Stimulated activated CD4-positive, alpha-beta T cell treated with anti-CD3 and anti-CD28 coated beads, Interleukin-15, amount 100 ng/mL, for 24 hours (primary cell): ENCODE measurements at places on chromosomes 2 and 18.

DNA sequence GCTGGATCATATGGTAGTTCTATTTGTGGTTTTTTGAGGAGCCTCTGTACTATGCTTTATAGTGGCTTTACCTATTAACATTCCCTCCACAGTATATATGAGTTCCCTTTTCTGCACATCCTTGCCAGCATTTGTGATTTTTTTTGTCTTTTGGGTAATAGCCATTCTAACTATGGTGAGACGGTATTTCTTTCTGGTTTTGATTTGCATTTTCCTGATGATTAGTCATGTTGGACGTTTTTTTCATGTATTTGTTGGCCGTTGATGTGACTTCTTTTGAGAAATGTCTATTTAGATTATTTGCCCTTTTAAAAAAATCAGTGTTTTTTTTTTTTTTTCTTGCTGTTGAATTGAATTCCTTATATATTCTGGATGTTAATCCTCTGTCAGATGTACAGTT is 31.1 kb downstream of the ACTR3 start:
- DNase-seq, result no peak

DNA sequence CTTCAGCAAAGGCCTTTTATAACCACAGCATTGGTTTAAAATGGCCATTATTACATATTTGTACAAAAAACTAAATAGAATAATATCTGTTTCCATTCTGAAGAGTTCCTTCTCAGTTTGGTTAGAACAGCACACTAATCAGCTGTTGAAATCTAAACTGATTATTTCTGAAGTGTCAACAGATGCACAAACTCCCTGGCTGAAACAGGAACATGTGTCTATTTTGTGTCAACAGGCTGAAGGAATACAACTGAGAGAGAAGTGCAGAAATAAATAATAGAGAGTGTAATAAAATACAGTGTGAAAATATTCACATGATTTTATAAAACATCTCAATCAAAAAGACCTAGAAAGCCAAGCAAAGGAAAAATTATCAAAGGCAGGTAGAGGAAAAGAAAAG is 29.7 kb downstream of the IKZF2 start:
- DNase-seq, result no peak

GRCh38 chr2:182069416-182069815 is 83.8 kb downstream of the PPP1R1C start:
- DNase-seq, result no peak

DNA sequence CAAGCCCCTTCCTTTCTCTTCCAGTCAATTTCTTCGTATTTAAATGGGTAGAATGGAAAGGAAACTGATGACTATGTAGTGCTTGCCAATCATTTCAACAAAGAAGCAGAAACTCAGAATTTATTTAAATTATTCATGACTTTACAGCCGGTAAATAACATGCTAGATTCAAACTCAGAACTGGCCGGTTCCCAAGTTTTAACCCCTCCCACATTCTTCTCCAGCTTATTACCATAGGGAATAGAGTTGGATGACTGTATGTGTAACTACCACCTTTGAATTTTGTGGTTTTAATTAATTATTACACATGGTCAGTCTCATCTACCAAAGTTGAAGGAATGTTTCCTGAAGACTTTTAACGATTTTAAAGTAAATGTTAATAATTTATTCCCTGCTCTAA is 819.3 kb upstream of the LRATD1 start:
- no peak for DNase-seq

- no peak for DNase-seq
Observed at GRCh38 chr18:62833494-62833893, 118.2 kb downstream of the PHLPP1 start.

- no peak for DNase-seq
Observed at GRCh38 chr2:55970500-55970899, 46.9 kb upstream of the EFEMP1 start.

- no peak for DNase-seq
Observed at GRCh38 chr2:241720099-241720498, 14.3 kb upstream of the D2HGDH start.

DNA sequence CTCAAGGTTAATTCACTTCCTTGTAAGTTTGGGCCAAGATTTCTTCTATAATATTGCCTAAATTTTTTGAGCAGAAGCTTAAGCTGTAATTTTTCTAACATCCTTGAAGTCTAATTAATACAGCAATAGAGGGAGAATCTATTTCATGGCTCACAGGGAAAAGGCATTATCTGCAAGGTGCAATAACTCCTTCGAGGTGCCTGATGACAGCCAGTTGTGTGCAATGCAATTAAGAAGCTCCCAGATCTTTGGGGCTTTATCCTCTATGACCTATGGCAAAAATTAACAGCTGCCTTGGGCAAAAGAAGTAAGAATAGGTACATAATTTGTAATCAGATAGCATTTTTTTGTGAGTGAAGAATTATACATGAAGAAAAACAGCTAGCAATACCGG is 554.6 kb upstream of the SALL3 start:
- no peak for DNase-seq

DNA sequence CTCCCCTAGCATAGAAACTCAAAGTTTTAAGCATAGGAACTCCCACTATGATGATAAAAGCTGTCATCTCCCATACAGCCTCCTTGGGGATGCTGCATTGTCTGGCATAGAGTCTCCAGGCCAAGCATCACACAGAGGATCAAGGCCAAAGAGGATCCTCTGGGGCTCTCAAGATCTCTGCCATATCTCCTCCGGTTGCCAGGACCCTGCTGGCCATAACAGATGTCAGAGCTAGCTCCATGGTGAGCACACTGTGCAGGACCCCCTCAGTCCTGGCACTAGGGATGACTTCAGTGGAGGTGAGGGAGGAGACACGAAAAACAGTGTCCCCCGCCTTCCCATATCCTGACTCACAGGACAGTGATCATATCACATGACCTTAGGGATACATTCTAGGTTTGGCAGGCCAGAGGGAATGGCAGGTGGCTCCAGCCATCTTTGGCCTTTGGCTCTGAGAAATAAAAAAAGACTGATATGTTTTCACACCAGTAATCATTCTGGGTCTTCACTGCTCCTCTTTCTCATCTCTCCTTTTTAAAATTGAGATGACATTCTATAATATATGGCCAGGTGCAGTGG is 235.0 kb downstream of the MYCN start:
- no peak for DNase-seq

DNA sequence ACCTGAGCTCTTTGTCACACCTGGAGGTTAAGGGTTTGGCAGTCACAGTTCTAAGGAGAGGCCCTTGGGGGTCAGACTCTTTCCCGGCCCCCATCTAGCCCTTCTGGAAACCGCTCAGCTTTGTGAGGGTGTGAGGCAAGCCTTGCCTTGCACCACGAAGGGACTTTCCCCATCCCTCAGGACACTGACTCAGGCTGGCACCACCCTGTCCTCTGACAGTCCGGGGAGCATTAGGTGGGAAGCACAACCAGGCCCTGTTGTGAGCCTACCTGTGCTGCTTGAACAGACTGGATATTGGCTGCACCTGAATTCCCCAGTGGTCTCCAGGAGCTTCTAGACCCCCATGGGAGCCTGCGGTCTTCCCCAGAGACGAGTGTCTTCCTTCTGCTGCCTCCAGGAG is 47.0 kb upstream of the GBX2 start:
- no peak for DNase-seq

DNA sequence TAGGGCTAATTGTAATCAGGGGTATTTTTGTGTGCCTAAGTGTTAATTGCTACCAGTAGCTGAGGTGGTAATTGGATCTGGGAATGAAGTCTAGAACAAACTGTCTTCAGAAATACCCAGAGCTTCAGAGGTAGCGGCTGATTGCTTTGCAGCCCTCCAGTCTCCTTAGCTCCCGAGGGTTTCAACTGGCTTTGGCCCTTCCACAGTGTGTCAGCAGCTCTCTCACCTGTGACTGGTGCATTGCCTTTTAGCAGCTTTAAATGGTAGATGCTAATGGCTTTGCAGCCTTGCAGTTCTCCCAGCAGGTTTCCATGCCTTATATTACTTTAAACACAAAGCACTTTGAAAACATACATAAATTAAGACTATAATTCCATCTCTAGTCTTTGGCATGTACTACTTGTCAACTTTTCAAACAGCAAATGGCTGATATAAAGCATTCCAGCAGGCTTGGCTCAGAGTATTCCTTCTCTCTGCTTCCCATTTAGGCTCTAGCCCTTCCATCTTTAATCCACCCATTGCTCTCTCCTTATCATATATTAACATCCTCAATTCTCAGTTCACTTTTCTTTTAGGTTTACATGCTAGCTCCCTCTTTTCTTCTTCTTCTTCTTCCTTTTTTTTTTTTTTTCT is 156.4 kb upstream of the GALNT13 start:
- no peak for DNase-seq

DNA sequence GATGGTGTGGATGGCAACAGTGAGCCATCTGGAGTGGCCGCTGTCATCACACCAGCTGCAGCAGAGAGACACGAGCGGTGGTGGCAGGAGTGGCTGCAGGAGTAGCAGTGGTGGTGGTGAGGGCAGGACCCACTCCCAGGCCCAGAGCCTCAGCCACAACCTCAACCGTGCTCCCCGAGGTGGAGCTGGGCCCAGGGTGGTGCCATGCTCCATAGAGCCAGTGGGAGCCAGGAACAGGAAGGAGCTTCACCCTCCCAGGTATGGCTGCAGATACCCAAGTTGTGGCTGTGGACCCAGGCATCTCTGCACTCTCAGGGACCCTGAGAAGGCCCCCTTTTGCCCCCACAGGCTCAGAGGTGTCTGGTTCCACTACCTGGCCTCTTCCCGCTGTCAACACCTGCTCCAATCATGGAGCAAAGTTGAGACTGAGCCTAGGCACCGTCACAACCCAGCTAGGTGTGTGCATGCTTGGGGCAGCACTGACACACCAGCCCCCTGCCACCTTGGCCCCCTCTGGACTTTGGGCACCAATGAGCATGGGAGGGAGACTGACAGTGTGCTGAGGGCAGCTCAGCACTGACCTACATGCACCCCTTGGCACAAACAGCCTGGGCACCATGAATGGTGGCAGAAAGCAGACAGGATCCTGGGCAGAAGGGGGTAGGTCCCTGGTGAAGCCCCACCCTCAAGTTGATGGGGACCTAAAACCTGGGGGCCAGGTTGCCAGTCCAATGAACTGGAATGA is 188.9 kb downstream of the NDUFA10 start:
- DNase-seq, result no peak

GRCh38 chr2:143248631-143249030 is 119.4 kb downstream of the ARHGAP15 start:
- DNase-seq, result no peak

GRCh38 chr2:41580806-41581205 is 467.0 kb upstream of the PKDCC start:
- no peak for DNase-seq

DNA sequence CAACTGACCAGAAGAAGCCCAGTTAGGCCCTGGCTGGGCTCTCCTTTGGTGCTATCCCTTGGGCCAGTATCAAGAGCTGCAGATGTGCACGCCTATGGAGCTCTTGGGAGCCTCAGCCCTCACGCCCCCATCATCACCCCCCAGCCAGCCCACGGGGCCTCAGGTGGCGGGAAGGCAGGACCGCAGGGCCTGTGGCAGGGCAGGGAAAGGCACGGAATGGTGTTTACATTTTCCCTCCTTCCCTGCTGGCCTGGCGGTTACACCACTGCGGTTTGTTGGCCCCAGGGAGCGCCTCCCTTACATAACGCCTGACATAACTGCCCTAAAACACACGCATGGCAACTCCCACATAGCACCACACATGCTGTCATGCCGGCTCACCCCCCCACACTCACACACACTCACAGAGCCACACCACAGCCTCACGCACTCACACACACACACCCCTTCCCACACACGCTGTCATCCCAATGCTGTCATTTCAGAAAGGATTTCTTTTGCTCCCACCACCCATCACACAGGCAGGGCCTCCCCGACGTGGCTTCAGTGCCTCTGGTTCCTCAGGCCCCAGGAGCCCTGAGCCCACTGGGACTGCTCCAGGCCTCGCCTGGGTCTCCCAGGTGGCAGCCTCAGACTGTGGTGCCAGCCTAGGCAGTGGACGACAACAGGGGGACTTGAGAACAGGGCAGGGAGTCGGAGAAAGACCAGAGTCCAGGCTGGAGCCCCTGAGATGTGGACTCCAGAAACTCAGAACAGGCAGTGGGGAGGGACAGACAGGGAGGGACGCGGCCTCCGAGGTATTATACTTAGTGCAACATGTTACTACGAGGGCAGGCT is 15.7 kb downstream of the ZFP36L2 start:
- peak; percentile 45 for DNase-seq

DNA sequence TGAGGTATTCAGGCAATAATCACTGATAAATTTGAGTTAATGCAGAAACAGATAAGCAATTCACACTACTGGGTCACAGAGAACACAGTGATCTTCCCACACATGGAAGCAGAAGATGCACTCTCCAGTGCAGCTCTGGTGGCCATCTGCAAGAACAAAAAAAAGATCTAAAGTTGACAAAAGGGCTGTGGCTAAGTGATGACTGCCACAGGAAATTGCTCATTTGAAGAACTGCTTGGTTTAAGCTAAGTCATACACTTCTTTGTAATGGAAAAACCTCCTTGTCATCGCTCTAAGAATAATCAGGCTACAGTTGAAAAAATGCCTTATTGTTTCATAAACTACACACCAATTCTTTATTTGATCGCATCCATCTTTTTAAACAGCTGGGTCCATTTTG is 115.1 kb downstream of the DTNB start:
- DNase-seq, result peak; percentile 58

DNA sequence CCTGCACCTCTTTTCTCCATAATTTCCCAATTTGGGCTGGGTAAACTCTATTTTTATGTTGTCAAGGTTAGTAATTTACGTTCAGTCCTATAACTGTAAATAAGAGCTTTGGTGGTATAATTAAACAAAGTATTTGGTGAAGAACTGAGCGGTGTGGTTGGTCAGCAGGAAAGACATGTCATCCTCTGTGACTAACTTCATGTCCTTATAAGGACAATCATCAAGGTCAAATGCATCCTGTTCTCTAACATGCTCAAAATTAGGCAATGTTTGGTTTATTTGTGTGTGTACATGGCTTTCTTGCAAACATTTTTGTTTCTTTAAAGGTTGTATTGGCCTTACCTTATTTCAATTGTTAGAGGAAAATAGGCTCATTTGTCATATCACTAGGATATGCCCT is 121.5 kb upstream of the NABP1 start:
- no peak for DNase-seq

DNA sequence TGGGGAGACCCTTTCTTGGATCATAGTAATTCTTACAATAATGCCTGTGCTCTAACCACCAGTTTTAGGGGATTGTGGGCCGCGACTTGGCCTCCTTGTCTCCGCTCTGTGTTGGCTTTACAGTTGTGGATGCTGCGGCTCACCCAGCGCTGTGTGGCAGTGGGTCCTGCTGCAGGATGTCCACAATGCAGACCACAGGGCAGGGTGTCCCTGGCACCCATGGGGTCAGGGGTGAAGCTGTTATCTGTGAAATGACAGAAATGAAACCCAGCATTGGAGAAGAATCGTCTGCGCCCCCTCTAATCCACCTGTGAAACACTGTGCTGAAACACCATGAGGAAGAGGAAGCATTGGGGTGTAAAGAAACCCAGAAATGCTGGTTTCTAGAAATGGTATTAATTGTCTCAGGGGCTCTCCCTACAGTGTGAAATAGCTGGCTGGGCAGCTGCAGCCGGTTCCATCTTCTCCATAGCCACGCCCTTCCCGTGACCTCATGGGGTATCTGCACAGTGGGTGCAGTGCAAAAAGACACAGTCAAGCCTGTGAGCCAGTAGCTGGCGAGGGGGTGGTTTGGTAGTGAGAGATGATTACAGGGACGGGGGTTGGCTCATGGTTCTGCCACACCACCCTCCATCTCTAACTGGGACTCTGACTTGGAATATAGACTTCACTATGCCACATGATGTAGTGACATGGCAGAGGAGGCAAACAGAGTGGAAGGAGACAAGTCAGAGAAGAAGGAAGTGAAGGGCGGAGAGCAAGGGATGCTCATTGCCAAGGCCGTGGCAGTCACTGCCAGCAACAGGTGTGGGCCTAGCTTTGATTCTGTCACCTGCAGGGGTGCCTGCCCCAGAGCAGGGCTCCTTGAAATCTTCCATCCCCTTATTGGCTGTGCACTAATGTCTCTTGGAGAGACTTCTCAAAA is 16.2 kb downstream of the INPP4A start:
- peak; percentile 90 for DNase-seq
